Activated CD8-positive, alpha-beta memory T cell treated with anti-CD3 and anti-CD28 coated beads, Interleukin-2, amount 10 ng/mL, durations not matched to agents 7 days and 5 days (primary cell): ENCODE measurements at places on chromosomes 7 and 10. TPM values are rescaled to one million over a fixed set of nuclear protein-coding genes. Genes with fewer than 3 reads are reported as not detected.

Gene SFXN2
- total RNA-seq, result 22.1 TPM

Gene CYP26A1
- not detected for total RNA-seq

Gene MUC12
- 0.68 TPM for total RNA-seq

Gene ZNF277
- 15.8 TPM for total RNA-seq

Gene AKR1C8
- 0.14 TPM for total RNA-seq

Gene SAMD9L
- 119 TPM for total RNA-seq

Gene FBXW4
- total RNA-seq, result 36.7 TPM

Gene SPDYE8
- total RNA-seq, result not detected

Gene TMEM273
- 44.9 TPM for total RNA-seq

Gene ASZ1
- total RNA-seq, result not detected

Gene CALY
- not detected for total RNA-seq

- DNase-seq, result no peak
Measured at GRCh38 chr7:108417144-108417543, 39.1 kb downstream of the NRCAM start.

- no peak for DNase-seq
Measured at GRCh38 chr10:77012812-77013500, 624.7 kb downstream of the KCNMA1 start.

GRCh38 chr10:49080071-49080470, 35.3 kb downstream of the VSTM4 start:
- DNase-seq, result peak; percentile 44

DNA sequence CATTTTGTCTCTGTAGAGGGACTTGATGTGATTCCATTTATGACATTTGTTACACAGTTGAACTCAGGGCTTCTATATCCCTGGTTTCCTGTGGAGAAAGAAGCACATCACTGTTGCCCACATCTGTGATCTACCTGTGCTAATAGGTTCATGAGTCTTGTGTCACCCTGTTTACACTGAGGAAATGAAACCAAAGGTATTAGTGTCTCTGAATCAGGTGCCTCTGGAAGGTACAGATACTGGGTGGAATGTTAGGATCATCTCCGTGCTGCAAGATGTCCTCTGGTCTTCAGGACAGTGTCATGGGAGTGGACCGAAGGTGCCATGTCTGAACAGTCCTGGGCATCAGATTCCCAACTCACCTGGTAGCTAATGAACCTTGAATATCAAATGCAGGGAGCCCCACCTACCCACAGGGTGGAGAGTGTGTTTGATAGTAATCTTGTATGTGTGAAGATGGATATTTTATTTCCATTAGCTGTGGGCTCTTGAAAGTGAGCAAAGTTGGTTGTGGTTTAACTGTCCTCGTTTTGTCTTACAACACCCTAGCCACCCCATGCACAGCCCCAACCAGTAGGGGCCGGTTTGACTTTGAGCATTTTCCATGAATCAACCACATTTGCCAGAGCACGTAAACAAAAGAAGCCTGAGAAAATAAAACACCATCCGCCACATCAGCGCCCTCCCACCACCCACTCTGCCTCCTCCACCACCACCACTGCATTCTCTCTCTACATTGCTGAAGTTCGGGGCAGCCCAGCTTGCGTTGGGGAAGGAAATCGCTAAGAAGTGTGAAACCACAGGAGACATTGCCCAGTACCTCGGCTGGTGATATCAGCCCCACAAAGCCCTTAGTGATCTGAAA, 40.7 kb downstream of the TARP start:
- DNase-seq, result peak; percentile 95

DNA sequence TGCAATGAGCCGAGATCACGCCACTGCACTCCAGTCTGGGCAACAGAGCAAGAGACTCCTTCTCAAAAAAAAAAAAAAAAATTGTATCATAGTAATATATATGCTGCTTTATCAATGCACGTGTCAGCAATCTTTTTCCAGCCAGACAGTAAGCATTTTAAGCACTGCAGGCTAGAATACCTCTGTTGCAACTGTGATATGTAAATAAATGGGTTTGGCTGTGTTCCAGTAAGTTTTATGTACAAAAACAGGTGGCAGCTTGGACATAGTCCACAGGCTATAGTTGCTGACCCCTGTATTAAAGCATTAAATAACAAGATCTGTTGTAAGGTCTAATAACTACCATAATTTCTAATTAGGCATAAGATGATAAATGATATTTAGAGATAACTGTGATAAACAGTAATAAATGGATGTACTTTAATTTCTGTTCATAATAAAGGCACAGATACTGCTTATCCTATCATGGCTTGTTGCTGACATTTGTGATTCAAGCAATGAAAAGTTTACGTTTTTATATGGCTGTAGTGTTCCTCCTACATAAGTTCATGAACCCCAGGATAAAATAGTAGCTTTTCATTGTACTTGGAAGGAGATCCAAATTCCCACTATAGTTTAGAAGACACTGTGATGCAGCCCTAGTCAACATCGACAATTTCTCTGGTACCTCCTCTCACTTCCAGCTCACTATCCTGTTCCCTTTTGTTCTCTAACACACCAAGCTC, 161.4 kb downstream of the ELMO1 start:
- DNase-seq, result no peak

GRCh38 chr10:79021948-79022499, 46.7 kb upstream of the ZMIZ1 start:
- DNase-seq, result no peak

DNA sequence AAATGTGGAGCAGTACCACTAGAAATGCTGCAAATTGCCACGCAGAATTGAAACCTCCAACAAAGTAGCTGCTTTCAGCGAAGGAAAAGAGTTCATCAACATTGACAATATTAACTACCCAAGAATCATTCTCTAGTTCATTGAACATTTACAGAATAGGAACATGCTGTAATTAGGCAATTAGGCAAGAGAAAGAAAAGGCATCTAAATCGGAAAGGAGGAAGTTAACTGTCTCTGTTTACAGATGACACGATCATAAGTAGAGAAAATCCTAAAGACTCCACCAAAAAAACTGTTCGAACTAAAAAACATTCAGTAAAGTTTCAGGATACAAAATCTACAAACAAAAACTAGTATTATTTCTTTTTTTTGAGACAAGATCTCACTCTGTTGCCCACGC, 8.9 kb upstream of the PKD1L1 start:
- DNase-seq, result no peak

DNA sequence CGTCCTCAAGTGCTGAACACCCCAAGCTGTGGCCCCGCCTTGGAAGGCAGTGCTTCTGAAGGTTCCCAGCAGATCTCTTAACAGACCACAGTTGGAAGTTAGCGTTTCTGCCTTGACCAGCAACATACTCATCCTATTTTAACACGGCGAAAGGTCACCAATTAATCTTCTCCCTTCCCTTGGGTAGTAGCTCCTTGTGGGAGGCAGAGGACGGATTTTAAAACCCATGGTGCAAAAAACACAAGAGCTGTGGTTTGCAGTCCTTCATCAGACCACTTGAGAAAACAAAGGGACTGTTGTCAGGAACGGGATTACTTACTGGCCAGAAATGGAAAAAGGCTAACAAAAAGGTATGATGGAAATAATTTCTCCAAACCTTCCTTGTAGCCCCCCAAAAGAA, 87.3 kb downstream of the BEND7 start:
- no peak for DNase-seq

DNA sequence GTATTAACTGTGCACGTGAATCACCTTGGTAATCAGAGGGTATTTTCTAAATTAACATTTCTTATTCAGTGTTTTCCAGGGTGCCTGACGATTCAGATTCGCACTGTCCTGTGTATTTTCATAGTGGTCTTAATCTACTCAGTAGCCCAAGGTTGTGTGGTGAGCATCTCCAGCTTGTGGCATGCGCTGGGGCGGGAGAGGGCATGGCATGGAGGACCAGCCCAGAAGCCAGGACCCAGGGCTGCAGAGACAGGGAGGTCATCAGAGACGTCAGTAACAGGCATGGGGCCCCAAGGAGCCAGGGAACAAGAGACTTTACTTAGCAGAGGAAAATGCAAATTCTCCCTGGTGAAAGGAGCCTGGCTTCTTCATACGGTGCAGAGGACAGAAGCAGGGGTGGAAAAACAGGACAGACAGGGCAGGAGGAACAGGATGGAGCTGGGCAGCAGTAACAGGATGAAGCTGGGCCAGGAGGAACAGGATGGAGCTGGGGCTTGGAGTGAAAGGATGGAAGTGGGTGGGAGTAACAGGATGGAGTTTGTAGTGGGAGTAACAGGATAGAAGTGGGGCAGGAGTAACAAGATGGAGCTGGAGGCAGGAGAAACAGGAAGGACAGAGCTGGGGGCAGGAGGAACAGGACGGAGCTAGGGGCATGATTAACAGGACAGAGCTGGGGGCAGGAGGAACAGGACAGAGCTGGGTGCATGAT, 110.9 kb downstream of the ADCY1 start:
- DNase-seq, result peak; percentile 23

GRCh38 chr10:102310361-102311024, 65.2 kb downstream of the GBF1 start:
- DNase-seq, result no peak

DNA sequence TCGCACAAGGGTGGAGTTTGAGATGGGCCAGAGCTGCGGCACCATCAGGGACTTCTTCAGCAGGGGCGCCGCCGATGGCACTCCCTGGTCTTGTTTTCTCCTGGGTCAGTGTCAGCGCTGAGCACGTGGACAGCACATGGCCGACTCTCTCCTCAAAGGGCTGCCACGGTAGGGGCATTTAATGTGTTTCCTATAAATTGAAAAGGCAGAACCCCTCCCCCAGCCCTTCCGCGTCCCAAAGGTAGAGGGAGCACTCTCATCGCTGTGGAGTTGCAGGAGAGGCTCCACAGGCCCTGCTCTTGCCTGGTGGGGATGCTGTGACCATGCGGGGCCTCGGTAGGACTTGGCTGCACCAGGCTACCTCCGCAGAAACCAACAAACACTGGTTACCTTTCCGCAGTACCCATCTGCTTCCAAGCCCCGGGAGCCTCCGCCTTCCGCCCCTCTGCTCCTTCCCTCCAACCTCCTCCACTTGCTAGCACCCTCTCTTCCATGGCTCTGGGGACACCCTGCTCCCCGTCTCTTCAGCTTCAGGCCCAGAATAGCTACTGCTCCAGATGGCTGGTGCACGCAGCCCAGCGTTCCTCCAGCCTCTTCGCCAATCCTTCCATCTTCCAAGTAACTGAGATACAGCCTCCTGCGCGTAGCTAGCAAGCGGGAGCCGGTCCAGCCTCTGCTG, 166.3 kb upstream of the ADCY1 start:
- DNase-seq, result no peak

GRCh38 chr7:66140924-66141323, 26.3 kb downstream of the CRCP start:
- DNase-seq, result no peak

- DNase-seq, result no peak
Measured at GRCh38 chr7:80230327-80230726, 95.7 kb downstream of the GNAI1 start.

DNA sequence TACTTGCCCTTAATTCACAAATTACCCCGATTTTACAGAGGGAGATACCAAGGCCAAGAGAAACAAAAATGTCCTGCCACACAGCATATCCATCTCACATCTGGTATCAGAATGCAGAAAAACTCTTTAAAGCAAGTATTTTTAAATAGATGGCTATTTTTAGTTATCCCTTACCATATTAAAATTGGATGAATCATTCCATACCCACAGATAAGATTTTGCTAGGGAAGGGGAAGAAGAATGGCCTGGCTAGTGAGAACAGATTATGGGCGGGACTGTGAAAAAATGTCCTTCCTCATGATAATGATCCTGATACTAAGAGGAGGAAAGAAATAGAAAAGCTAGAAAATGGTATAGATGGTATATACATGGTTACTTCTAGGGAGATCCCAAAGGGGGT, 80.6 kb upstream of the GATAD1 start:
- no peak for DNase-seq

GRCh38 chr10:130751851-130752250, 559.7 kb downstream of the TCERG1L start:
- DNase-seq, result no peak
